Kidney (tissue), 22 donors: ENCODE measurements at places on chromosomes 6 and 20. TPM values are rescaled to one million over a fixed set of nuclear protein-coding genes. Genes with fewer than 3 reads are reported as not detected.

DNA sequence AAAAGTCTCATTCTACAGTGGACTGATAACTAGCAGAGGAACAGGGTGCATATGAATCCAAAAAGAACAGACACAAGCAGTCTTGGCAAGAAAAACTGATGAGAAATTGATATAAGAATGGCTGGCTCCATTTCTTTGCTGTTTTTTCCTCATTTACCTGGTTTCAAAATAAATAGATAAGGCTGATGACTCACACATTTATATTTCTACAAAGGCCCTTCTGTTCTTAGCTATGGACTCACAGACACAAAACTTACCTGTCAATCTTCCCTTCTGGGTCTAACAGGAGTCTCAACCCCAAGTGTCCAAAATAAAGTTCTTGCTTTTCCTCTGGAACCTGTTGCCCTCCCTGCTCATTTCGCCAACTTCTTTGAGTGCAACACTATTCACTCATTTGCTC, 941 bp downstream of the SLC17A4 start:
- no peaks in the 10 kb centered on the region for H3K27me3 ChIP-seq
- no peak overlapping the region for H3K27ac ChIP-seq
- no peak for DNase-seq
- H3K4me1 ChIP-seq = no peaks in the 10 kb centered on the region

The CLPSL1 gene
- total RNA-seq = not detected

The CAP2 gene
- total RNA-seq = 15.7 TPM

- H3K36me3 ChIP-seq = no peaks in the 10 kb centered on the region
- DNase-seq = no peak
- H3K27ac ChIP-seq = no peak overlapping the region
These were observed 263.8 kb downstream of the C6orf118 start for GRCh38 chr6:165045631-165046030.

The ADGRF5 gene
- total RNA-seq = 51.7 TPM

DNA sequence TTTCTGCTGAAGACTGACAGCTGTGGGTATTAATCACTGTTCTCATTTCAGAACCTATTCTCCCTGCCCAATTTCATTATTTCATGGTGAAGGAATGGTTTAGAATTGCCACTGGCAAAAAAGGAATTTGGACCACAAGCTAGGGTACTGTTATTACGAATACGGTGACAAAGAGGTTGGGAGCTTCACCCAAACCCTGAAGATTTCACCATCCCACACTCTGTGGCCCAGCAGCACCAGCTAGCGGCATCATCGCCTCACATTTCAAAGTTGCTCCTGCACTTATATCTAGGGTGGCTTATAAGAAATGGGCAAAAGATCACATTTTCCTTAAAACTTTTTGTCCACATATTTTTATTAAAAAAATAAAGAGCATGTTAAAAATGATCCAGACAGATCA, 236.1 kb downstream of the SYNDIG1 start:
- H3K4me1 ChIP-seq = peaks cover 2% of the 10 kb centered on the region
- H3K4me3 ChIP-seq = no peak overlapping the region
- no peaks in the 10 kb centered on the region for H3K27me3 ChIP-seq

The NCR2 gene
- not detected for total RNA-seq
